Activated naive CD4-positive, alpha-beta T cell treated with anti-CD3 and anti-CD28 coated beads, Interleukin-2, amount 50 U/mL, for 16 hours (primary cell): ENCODE measurements at places on chromosomes 12 and 14.

DNA sequence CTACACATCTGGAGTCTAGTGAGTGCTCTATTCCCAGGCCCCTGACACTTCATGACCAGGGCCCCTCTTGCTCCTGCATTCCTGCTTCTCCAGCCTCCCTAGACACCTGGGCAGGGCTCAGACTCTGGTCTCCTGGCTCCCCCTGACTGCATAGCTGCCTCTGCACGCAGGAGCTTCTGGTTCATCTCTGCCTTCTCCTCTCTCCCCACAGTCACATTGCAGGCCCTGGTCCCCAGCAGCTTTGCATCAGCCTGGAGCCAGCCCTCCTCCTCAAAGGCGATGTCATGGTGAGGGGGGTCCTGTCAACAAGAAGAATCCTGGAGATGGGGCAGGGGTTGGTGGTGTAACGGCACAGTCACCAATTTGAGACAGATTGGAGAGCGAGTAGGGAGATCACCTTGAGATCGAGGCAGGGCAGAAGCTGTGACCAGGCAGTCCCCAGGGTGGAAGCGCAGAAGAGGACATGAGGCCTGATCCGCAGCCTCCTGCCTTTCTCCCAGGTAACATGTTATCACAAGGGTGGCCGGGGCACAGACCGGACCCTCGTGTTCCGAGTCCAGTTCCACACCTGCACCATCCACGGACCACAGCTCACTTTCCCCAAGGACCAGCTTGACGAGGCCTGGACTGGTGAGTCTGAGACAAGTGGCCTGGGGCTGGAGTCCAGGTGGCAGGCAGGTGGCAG lies 8.1 kb downstream of the TNS2 start:
- no peak for DNase-seq

GRCh38 chr14:77301103-77301502 lies 19.6 kb downstream of the POMT2 start:
- peak; percentile 52 for DNase-seq

GRCh38 chr12:127275416-127275815 lies 991.6 kb upstream of the TMEM132C start:
- DNase-seq: no peak

DNA sequence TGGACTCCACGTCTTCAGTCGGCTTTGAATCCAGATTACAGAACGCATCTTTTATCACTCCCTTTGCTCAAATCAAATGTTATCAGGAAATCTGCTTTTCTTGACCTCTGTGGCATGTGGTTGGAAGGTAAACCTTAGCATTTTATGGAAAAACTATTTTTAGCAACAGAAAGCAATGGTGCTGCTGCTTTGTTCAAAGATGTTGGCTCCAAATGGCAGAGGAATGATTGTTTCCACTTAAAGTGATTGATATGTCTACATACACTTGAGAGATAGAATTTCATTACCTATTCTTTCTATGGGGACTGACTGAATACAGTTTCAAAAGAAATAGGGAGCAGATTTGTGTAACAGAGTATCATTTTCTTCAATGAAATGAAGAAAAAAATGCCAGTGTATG lies 761.2 kb downstream of the NOVA1 start:
- no peak for DNase-seq

GRCh38 chr12:89880690-89881350 lies 172.2 kb upstream of the ATP2B1 start:
- DNase-seq: peak; percentile 14

GRCh38 chr14:99751539-99752485 lies 41.4 kb upstream of the EML1 start:
- DNase-seq: no peak

DNA sequence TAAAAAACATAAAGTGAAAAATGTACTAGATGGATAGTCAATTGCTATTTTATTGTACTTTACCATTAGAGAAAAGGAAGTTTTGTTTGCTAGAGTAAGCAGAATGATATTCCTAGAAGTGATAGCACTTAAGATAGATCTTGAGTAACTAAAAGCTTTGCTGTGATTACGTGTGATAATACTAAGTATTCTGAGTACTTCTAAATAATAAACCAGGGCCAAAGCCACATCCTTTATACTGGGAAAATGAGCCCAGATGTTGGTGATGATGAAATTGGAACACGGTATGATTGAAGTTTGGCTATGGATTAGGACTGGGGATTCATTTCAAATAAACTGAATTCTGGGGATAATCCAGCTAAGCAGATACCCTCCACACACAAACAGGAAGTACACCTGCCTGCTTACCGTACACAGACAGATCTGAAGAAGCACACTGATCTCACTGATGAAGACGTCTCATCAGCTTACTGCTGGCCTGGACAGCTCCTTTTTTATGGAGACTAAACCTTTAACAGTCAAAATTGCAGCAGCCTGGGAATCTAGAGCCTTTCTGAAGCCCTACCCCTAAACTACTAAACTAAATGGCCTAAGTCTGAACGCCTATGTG lies 199.8 kb downstream of the LRFN5 start:
- DNase-seq: no peak

- DNase-seq: no peak
Measured at GRCh38 chr12:92546635-92547348, 156.0 kb upstream of the PLEKHG7 start.

DNA sequence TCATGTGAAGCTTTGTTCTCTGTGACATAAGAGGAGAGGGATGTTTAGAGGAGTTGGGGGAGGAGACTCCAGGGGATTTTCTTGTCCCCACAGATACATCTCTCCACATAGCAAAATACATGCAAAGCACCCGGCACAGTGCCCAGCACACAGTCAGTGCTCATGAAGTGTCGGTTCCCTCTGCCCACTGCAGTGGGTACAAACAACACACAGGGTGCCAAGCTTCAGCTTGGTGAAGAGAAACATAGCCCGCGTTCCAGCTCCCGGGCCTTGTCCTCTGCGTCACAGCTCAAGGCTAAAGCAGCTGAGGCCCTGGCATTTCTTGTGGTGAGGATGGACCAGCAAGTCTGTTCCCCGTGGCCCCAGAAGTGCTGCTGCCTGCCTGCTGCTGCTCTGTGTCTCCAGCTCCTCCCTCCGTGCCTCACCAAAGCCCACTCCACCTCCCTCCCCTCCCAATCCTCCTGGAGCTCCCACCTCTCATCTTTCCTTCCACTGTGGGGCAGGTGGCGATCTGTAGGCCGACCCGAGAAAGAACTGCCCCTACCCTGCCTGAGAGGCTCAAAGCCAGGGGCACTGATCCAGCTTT lies 57.0 kb upstream of the FKBP4 start:
- DNase-seq: no peak

- no peak for DNase-seq
Measured at GRCh38 chr12:13937735-13938134, 43.7 kb downstream of the GRIN2B start.

GRCh38 chr12:4273652-4274395 lies at the start of gene CCND2:
Gene CCND2, plus strand, starts transcription at chr12:4273762. Its CDS starts 279 bp downstream, at chr12:4274041.
- DNase-seq: peak; percentile 79

DNA sequence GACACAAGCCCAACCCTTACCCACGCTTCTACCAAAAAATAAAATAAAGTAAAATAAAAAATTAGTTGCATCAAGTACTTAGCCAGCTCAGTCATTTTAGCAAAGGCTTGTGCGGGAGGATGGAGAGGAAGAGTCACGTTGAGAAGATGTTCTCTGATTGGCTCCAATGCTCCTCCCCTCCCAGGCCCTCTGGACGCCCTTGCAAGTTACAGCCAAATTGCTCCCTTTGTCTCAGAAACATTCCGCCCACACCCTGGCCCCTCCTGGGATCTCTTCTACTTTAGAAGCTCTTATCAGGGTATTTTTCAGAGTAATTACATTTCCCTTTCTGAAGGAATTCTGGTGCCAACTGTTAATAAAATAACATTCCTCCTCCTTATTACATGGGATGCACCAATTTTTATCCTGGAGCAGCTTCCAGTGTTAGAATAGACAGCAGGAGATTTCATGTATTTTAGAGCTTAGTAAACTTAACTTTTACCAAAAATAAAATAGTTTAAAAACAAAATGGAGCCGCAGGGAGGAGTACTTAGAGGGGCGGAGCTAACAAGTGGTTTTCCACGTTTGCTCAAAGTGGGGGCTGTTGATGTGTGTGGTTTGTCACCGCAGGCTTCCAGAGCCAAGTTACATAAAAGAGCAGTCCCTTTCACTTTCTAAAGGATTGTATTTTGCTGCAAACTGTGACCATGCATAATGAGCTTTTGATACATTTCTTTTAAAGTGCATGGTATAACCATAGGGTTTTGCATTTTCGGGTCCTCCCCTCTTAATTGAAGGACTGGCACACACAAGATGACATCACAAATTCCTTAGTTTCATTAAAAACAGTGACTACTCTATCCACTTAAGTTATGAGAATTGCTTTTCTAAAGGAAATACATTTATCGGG lies 71.7 kb upstream of the RAP1B start:
- DNase-seq: peak; percentile 39

GRCh38 chr14:105525861-105526775 lies at the start of gene TMEM121:
Gene TMEM121, plus strand, starts transcription at chr14:105526583. Its CDS starts 2,252 bp downstream, at chr14:105528835.
- DNase-seq: peak; percentile 34

GRCh38 chr12:89801284-89801683 lies 92.6 kb upstream of the ATP2B1 start:
- DNase-seq: no peak

- peak; percentile 57 for DNase-seq
Measured at GRCh38 chr12:9673404-9674225, 4.1 kb downstream of the CLEC2D start.

- no peak for DNase-seq
Measured at GRCh38 chr12:124191966-124192365, 102.9 kb upstream of the RFLNA start.
